IMR-90 (cell line): ENCODE measurements at places on chromosomes 7 and 10. TPM values are rescaled to one million over a fixed set of nuclear protein-coding genes. Genes with fewer than 3 reads are reported as not detected.
A peak's percentile ranks its signal among the peaks of the same experiment; 100 is the strongest.

- DNase-seq: no peak
Observed at GRCh38 chr10:70135046-70135445, 2.4 kb upstream of the AIFM2 start.

- DNase-seq: no peak
Observed at GRCh38 chr7:52794621-52795020, 240.8 kb upstream of the POM121L12 start.

DNA sequence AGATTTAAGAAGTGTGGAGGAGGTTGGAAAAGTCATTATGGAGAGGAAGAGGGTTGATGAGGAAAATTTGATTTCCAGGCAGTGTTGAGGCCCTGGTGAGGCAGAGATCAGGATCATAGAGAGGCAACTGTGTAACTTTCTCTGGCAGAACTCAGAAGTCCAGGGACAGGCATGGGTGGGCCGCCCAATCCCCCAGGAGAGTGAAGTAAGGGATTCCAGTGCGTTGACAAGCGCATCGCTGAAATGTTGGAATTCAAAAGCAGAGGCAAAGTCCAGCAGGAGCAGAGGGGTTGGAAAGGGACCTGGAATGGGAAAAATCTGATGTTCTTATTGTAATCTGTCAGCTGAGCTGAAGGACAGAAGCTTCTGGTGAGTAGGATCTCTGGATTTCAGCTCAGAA lies 207.3 kb downstream of the FAM107B start:
- DNase-seq: no peak

- DNase-seq: peak; percentile 72
Observed at GRCh38 chr10:4353964-4354363, 472.0 kb upstream of the AKR1E2 start.

The EFCAB10 gene
- not detected in 2 replicates for total RNA-seq

- DNase-seq: no peak
Observed at GRCh38 chr7:42020061-42020460, 216.9 kb downstream of the GLI3 start.

The H2BK1 gene
- not detected in 2 replicates for total RNA-seq

The PAPOLB gene
- under 0.01 TPM in 2 replicates for total RNA-seq

The PLCE1 gene
- 3.9 and 4.5 TPM in 2 replicates for total RNA-seq

DNA sequence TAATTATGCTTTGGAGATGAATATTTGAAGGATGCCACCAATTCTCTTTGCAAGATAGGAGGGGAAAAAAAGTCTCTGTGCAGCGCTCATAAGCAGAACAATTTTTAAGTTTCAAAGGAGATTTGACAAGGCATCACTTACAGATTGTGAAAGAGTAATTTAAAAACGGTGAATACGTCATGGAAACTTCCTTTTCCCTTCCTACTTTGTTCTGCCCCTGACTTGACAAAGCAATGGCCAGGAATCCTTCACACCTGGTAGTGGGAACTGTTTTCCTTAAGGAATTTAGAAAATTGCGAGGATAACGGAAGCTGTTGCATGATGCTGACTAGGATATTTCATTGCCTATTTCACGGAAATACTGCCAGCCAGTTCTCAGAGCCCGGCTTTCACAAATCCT lies 16.7 kb downstream of the FAM107B start:
- no peak for DNase-seq

GRCh38 chr7:41135511-41135910 lies 567.4 kb downstream of the INHBA start:
- DNase-seq: no peak

GRCh38 chr7:42208572-42208971 lies 28.4 kb downstream of the GLI3 start:
- no peak for DNase-seq

The SLC16A9 gene
- total RNA-seq: 0.18 and 0.56 TPM in 2 replicates

DNA sequence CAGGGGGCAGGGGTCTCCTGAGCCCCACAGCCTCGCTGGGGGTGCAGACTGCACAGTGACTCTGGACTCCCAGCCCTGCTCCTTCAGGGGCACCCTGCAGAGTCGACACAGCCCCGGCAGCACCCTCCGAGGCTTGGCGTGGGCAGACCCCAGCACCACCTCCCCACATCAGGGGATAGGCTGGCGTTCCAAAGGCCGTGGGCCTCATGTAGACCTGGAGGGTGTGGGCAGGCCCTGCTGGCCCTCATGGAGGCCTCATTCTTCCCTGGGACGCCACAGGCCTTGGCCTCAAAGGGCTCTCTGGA lies 265.9 kb downstream of the ELFN1 start:
- DNase-seq: no peak

- DNase-seq: peak; percentile 97
Observed at GRCh38 chr10:94402204-94402842, at the start of gene TBC1D12. TSS of gene TBC1D12 (plus strand) at chr10:94402541. CDS start at chr10:94402614, 73 bp downstream.

The MYPN gene
- total RNA-seq: 12.5 and 13.1 TPM in 2 replicates

- DNase-seq: peak; percentile 11
Observed at GRCh38 chr7:85833066-85833465, 646.2 kb upstream of the SEMA3D start.
